Colonic mucosa (tissue), 4 donors: ENCODE measurements at places on chromosomes 7 and 10. TPM values are rescaled to one million over a fixed set of nuclear protein-coding genes. Genes with fewer than 3 reads are reported as not detected.

DNA sequence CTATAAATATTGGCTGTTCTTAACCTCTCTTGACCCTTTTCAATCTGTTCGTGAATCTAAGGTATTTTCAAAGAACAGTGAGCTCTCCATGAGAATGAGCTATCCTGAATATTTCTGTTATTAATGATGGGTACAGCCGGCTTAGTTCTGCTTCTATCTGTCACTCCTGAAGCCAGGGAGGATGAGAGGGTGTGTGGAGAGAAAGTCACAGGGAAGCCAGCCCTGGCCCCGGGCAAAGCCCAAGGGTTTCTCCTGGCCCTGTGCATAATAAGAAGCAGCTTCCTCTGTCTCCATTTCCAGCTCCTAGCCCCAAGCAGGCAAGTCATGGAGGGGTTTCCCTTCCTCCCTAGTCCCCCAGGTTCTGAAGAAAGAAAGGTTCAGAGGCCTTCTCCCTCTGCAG lies 151.1 kb downstream of the KCNMA1 start:
- no peak for DNase-seq

- DNase-seq, result peak; percentile 42
Measured at GRCh38 chr7:98051118-98051744, 55.4 kb upstream of the LMTK2 start.

DNA sequence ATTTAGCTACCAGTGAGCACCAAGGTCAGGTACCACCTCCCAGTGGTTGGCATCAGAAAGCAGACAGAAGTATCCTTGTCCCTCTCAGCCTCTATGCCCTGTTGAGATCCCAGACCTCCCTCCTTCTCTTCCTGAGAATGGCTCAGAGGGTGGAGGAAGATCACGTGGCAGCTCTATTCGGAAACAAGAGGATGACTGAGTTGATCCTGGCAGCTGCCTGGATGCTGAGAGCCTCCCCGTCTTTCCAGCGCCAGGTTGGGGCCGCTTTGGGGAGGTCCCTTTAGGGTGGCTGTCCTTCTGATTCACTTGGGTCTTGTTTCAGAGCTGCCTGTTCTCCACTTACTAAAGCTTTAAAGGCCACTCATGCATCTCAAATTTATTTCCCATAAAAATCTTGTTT lies 36.9 kb upstream of the NPFFR1 start:
- no peak for DNase-seq

DNA sequence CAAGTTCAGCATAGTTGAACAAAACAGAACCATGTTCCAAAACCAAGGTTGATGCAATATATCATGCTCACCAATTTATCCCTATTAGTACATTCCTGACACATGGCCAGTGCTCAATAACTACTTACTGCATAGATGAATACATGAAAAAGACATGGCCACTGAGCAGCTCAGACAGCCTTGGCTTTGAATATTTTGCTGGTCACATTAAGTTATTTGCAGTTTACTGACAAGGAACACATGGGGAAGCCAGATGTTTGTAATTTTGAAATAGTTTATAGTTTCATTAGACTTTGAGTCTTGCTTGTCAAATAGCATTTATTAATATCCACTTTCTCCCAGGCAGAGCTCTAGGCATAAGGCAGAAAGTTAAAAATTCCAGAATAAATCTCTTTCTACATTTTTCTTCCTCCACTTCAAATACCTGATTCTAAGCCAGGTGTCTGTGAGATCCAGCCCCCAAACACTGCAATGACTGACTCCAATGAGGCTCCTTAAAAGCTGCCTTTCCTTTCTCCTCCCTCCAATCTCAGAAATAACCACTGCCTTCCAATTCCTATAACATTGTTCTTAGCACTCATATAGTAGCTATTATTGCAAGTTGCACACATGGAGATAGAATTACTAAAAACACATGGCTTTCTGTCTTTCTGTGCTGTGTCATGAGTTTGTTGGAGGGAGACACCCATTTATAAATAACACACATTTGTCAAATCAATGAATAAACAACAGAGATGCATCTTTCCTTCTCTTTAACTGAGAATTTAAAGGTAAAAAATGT lies 91.3 kb downstream of the PCGF5 start:
- no peak for DNase-seq

DNA sequence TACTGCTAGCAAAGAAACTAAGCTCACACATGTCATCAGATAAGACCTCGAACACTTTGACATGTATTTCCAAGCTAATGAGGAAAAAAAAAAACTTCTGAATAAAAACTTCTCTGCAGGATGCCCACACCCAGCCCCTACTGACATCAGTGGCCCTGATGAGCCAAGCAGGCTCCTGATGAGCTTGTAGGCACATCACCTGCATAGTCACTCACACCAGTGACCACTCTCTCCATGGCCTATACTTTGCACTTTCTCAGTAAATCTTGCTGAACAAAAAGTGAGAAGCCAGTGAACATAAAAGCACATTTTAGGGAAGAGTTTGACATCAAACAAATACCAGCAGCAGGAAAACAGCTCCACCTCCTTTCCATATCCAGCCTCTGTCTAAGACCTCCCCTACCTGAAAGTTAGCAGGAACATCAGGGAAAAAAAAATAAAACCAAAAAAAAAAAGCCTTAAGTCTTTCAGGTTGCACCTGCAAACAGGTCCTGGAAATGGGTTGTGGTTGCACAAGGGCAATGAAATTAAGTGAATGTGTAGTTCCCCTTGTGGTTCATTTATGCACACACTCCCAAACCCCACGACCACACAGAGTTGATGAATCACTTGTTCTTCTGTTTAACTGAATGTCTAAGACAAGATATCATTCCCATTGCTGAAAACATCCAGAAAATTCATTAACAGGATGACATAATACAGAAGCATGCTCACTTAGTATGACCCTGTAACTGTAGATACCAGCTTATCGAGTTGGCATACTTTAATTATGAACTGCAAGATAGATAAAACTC lies 205.2 kb upstream of the PDE1C start:
- no peak for DNase-seq

- DNase-seq, result no peak
Measured at GRCh38 chr10:520402-520787, 169.1 kb downstream of the DIP2C start.

- no peak for DNase-seq
Measured at GRCh38 chr10:109743146-109743545, 180.2 kb downstream of the XPNPEP1 start.

GRCh38 chr7:102319671-102320070 lies 33.0 kb downstream of the SH2B2 start:
- DNase-seq, result no peak

DNA sequence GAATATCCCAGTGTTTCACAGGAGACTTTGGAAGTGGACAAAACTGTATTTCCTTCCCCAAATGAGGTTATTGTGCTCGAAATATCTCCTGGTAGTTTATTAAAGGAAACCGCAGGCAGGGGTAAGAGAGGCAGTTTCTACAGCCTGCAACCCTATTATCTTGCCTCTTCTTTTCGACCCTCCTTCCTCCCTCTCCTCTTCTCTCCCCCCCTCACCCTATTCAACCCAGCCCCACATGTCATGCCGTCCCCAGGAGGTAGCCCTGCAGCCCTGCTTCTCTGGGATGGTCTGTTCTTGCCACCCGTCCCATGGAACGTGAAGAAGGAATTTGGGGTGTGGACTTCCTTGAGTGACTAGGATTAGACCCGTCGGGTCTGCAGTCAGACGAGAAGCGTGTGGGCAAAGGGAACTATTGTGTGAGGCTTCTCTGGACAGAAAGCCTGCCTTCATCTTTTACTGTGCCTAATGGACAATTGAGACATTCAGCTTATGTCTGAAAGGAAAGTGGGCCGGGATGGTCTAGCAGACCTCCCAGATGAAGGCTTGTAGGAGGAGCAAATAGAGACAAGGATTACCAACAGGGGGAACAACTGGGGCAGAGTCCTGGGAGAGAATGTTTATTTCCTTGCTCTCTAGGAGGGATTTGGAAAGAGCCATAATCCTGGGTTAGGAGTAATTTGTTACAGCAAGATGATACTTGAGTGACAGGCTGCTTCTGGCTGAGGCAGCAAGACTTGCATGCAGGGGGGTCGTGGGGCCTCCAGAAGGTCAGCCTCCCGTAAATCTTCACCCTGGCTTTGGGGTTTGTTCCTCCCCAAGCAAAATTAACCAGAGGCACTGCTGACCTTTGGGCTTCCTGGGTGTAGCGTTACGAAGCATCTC lies 77.8 kb downstream of the TCF7L2 start:
- DNase-seq, result no peak

DNA sequence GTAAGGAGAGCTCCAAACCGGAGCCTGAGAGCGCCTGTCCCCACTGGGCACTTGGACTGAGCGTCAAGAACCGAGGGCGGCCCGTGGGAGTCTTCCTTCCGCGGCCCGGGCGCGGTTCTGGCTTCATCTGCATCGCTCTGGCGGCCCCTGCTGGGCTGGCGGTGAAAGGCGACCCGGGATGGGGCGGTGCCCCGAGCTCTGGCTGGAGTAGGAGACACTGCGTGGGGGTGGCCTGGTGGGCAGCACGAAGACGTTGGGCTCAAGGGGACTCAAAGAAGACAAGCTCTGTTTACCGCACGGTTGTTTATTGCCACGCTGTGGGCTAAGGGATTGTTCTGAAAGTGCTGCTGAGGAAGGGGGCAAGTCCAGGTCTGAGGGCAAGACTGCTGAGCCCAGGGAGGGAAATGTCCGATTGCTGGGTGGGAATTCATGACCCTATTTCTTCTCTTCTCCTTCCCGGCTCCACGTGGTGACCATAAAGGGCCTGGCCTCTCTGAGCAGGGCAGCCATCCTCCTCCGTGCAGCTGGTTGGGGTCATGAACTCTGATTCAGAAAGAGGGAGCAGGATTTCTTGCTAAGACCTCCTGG lies 29.8 kb downstream of the PLAU start:
- DNase-seq, result peak; percentile 89

- DNase-seq, result no peak
Measured at GRCh38 chr7:30837581-30837980, 66.4 kb downstream of the MINDY4 start.

DNA sequence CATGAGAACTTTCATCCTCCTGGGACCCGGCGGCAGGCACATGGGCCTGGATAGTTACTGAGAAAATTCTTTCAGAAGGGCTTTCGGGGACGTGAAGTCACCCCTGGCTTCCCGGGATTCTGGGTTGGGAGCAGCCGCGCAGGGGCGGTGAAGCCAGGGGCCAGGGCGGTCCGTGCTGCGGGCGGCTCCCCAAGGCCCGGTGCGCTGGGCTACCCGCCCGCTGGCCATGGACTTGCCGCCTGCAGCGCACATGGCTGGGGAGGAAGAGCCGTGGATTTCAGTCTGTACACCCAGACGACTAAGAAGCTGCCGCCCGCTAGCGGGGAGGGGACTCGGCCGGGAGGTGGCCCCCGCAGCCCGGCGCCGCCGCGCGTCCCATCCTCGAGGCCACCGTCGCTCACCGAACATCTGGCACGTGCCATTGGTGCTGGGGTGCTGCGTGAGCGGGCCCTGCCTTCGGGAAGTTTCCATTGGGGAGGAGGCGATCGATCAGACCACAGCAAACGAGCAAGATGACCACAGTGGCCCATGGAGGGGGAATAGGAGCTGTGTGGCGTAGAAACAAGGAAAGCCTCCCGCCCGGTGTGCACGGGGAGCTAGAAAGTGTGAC lies 64.5 kb downstream of the TMEM209 start:
- peak; percentile 19 for DNase-seq

GRCh38 chr10:7117806-7118674 lies 292.8 kb downstream of the SFMBT2 start:
- no peak for DNase-seq

- DNase-seq, result no peak
Measured at GRCh38 chr10:78765726-78766335, 302.9 kb upstream of the ZMIZ1 start.

GRCh38 chr10:5047912-5048628 lies 44.4 kb upstream of the AKR1C2 start:
- DNase-seq, result no peak

GRCh38 chr10:86062647-86063145 lies 303.9 kb downstream of the GRID1 start:
- no peak for DNase-seq

DNA sequence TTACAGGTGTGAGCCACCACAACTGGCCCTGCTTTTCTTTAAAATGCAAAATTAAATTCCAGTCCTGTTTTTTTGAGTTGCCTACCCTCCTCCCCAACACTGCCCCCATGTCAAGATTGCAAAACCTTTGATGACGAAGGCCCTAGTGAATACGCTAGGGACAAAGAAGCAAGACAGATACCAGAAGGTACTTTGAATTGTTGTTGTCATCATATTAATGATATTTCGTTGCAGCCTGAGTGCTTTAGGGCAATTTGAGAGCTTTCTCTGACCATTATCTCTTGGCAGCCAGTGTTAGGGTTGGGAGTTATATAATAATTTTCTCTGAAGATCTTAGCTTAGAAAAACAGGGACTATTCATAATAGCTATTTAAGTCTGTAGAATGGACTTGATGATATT lies 7.1 kb downstream of the CCSER2 start:
- DNase-seq, result no peak

- no peak for DNase-seq
Measured at GRCh38 chr7:133815611-133816210, 311.4 kb upstream of the LRGUK start.

DNA sequence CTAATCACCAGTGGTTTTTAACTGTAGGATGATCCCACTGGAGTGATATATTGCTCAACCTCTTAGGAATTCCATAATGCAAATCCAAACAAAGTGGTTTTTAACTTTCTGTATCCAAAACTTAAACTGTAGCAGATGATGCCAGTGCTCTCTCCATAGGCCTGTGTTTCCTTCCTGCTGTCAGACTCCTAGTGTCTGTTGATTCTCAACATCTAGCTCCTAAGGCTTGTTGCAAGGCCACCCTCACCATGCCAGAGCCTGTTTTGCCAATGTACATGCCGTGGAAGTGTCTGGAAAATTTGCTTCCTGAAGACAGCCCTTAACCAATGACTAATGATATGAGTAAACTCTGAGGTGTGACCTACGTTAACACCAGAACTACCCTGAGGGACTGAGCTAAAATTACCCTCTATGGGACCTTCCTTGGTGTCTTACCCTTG lies 39.3 kb downstream of the C1GALT1 start:
- DNase-seq, result no peak

DNA sequence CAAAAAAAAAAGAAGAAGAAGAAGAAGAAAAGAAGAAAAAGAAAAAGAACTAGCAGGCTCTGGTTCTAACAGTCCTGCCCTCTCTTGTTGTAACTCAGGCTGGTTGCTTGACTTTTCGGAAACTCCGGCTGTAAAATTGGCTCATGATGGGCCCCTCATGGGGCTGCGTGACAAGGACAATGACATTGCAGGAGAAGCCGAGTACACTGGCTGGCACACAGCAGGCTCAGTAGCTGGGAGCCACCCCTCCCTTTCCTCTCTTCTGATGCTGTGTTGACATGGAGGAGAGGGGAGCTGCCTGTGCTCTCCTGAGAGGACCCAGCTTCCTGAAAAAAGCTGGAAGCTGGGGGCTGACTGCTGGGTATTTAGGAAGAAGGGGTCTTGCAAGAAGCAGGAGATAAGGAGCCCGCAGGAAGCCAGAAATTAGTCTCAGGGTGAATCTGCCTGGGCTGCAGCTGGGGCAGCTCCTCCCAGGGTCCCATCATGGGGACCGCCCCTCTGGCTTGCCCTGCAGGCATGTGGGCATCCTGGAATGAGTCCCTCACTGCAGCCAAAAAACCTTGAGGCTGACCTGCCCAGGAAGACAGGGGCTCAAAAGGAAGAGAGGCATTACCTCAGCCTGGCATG lies 14.6 kb upstream of the GPR26 start:
- no peak for DNase-seq

Gene GHRHR
- not detected for total RNA-seq

Gene IL6
- total RNA-seq, result not detected

Gene DGKI
- 0.67 TPM for total RNA-seq

Gene AMZ1
- 0.08 TPM for total RNA-seq

Gene ITGA8
- 3.5 TPM for total RNA-seq

Gene HECW1
- total RNA-seq, result 0.40 TPM

Gene TNKS2
- 34.1 TPM for total RNA-seq

Gene GRM3
- not detected for total RNA-seq

Gene PCLO
- total RNA-seq, result 8.8 TPM

Gene HOXA9
- 19.5 TPM for total RNA-seq

Gene SEMA3D
- total RNA-seq, result 0.86 TPM

Gene SPAM1
- total RNA-seq, result not detected

Gene FAM25C
- not detected for total RNA-seq
